ENCODE measurements at places on chromosomes 5 and 9.

DNA sequence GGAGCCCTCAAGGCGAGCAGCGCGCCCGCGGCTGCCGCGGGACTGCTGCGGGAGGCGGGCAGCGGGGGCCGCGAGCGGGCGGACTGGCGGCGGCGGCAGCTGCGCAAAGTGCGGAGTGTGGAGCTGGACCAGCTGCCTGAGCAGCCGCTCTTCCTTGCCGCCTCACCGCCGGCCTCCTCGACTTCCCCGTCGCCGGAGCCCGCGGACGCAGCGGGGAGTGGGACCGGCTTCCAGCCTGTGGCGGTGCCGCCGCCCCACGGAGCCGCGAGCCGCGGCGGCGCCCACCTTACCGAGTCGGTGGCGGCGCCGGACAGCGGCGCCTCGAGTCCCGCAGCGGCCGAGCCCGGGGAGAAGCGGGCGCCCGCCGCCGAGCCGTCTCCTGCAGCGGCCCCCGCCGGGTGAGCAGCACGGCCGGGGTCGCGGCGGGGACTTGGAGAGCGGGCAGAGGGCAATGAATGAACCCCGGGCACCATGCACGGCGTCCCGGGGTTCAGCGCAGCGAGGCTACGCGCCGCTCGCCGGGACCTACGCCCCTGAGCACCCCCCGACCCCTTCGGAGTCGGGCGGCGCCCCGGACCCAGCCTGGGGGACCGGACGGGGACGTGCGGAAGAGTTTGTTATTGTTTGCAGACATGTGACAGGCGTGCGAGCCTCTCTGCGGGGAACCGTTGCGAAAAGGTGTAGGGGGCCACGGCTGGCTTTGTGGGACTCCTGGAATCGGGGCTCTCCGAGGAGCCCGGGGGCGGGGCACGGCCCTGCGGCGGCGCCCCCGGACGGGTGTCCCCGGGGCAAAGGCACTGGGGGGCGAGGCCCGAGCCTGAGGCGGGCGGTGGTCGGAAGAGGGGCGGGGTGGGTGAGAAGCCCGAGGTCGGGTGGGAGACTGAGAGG is 553 bp downstream of the MAP3K1 start:
- DNase-seq = no peak

- no peak for DNase-seq
These were observed 488.5 kb downstream of the CTNND2 start for GRCh38 chr5:11415751-11416150.

DNA sequence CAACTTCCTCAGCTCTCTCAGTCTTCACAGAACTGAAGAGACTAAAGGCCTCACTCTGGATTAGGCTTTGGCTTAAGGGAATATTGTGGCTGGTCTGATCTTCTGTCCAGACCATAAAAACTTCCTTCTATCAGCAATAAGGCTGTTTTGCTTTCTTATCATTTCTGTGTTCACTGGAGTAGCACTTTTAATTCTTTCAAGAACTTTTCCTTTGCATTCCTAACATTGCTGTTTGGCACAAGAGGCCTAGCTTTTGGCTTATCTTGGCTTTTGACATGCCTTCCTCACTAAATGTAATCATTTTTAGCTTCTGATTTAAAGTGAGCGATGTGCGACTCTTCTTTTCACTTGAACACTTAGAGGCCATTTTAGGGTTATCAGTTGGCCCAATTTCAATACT is 88.7 kb upstream of the ACOT12 start:
- no peak for DNase-seq

DNA sequence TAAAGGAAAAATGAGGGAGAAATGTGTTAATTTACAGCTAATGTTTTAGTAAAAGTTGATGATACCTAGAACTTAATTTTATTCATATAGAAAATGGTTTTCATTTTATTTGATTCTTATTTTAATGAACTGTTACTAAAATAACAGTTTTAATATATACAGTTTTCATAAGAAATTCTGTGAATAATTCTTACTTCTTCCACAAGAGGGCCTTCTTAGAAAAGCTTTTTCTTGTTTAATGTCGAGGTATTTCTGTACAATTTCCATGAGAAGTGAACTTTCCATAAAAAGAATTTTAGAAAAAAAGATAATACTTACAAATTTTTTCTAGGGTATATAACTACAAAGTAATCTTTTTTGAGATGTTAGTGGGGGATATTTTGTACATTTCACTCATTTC is 73.9 kb downstream of the KLF9 start:
- peak; percentile 2 for DNase-seq

DNA sequence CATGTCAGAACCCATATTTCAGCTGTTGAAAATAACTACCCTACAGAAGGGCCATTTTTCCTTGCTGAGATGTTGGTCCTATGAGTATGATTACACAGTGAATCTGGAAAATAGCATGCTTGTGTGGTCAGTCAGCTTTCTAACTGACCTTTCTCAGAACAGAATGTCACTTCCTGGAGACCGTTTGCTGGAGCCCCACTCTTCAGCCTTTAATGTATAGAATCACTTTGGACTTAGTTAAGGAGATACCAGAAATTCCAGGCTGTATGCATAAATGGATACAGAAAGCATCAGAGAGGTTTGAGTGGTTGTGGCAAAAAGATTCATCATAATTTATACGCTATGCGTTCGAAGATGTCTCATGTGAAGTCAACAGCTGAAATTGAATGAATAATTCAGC is 488.1 kb downstream of the EBF1 start:
- DNase-seq = no peak

DNA sequence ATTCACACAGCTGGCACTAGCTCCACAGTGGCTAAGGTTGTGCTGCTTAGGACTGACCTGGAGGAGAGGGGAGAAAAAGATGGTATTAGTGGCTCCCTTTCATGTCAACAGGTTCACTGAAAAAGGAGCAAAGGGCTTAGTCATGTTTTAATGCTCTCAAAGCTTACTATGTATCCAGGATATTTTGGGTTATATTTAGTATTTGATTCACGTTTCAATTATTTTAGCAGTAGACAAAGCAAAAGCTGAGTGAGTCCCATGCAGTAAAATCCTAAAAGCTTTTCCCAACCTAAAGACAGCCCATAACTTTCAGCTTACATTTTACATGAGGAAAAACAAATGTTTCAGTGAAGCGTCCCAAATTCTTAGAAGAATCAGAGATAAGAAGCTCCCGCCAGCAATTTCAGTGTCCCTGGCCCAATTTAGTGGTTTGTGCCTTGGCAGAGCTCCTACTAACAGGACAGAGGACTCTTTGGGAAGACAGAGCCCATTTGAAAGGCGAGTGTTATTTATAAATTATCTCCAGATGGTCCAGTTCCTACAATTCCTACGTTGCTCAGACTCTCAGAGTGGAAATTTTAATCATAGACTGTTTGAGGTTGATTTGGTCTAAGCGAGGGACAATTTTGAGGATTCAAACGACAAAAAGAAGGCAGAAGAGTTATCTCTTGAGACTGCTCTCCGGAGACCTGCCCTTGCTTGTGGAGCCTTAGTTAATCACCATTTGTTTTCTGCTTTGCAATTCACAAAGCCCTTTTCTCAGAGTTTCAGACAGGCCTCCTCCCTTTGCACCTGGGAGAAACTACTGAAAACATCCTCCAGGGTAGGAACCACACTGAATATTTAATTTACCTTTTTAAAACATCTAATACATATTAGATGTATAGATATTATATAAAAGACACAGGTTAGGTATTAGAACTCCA is 225.0 kb upstream of the ANKRD55 start:
- DNase-seq = no peak

DNA sequence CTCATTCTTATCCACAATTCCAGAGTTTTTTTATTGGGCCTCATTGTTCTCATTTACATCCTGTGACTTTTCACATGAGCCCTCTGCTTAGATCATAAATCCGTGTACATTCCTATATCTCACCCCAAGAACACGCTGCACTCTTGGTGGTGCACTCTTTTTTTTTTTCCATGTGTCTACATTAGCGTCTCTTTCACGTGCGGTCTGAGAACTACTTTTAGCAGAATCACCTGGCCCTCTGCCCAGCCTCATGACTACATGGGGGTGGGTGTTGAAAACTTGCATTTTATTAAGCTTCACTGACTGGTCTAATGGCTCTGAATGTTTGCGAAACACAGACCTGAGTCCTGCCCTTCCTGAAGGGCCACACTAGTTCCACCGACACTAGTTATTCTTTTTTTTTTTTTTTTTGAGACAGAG is 18.6 kb downstream of the C9orf57 start:
- peak; percentile 82 for DNase-seq

- no peak for DNase-seq
These were observed 50.0 kb upstream of the RAI14 start for GRCh38 chr5:34606101-34606500.

- DNase-seq = peak; percentile 50
These were observed 1.2 kb downstream of the PRRT1B start for GRCh38 chr9:131546336-131547084.

GRCh38 chr9:17402309-17402708 is 176.6 kb upstream of the SH3GL2 start:
- DNase-seq = no peak

- no peak for DNase-seq
These were observed 33.0 kb upstream of the WHRN start for GRCh38 chr9:114538241-114538640.

- DNase-seq = no peak
These were observed 35.0 kb downstream of the TEX10 start for GRCh38 chr9:100317706-100318105.

- no peak for DNase-seq
These were observed 26.0 kb downstream of the GPBP1 start for GRCh38 chr5:57199866-57200265.

DNA sequence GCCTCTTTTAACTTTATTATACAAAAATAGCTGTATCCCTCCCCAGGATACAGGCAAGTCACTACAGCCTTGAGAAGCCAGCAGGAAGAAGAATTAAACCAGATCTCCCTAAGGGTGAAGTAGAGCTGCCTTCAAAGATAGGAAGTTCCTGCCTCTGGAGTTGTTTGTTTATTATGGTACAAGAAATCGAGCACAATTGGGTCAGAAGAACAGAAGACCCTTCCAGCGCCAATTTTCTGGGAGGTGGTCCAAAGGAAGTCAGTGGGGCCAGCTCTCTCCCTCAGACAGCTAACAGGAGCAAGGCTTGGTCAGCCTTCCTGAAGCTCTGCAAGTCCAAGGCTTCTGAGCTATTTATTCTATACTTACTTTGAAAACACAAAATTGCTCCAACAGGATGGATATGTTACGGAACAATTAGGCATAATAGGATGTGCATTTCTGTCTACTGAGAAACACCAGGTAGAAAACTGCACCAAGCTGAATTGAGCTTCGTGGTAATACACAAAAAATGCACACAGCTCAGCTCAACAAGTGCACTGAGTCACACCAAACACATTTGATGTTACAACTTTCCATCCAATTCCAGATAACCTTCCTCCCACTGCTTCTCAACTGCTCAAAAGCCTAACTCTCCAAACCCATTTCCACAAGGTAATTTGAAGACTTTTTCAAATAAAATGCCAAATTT is 16.0 kb downstream of the SERINC5 start:
- DNase-seq = no peak

GRCh38 chr9:33239921-33240320 is at the start of gene SPINK4:
TSS of gene SPINK4 (plus strand) at chr9:33240167. CDS start at chr9:33240209, 42 bp downstream.
- no peak for DNase-seq

DNA sequence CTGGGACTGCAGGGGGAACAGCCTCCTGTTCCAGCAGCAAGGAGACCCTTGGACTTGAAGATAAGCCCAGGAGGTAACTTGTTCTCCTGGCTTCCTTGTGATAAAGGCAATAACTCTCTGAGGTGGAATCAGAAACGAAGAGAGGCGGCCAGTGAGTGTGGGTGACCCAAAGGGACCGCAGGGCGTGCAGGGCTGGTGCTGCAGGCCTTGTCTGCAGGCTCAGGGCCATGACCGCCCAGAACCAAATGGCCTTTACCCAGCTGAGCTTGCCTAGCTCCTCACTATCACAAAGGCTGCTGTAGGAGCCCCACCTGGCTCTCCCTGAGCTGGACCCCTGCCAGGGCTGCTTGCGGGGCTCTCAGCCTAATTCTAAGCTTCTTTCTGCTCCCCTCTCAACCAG is 72.5 kb downstream of the NDFIP1 start:
- DNase-seq = peak; percentile 12

GRCh38 chr5:87400305-87400899 is 12.3 kb downstream of the CCNH start:
- DNase-seq = peak; percentile 37

- no peak for DNase-seq
These were observed 405.7 kb upstream of the IRX2 start for GRCh38 chr5:3157214-3157613.

DNA sequence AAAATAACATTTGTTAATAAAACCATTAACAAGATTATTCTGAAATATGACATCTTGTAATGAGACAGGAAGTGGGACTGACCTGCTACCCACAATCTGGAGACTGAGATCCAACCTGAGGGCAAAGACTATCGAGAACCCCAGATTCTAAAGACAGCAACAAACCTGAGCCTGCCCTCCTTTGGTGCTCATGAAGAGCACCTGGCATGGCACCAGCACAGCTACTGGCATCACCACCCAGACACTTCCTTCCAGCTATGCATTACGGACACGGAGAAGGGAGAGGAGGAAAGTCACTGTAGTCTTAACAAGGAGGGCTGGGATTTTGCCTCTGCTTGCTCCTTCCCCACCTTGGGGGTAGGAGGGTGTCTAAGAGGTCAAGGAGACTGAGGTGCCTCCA is 105.5 kb downstream of the AUH start:
- no peak for DNase-seq

GRCh38 chr9:132877824-132878694 is at the start of gene AK8:
TSS of gene AK8 (minus strand) at chr9:132878284. CDS start at chr9:132878255, 29 bp downstream.
- peak; percentile 53 for DNase-seq

GRCh38 chr5:1855596-1855995 is 27.1 kb downstream of the IRX4 start:
- no peak for DNase-seq

- no peak for DNase-seq
These were observed 38.9 kb downstream of the LYRM7 start for GRCh38 chr5:131209506-131210150.

- DNase-seq = no peak
These were observed 30.0 kb upstream of the FOXB2 start for GRCh38 chr9:76989501-76989900.

DNA sequence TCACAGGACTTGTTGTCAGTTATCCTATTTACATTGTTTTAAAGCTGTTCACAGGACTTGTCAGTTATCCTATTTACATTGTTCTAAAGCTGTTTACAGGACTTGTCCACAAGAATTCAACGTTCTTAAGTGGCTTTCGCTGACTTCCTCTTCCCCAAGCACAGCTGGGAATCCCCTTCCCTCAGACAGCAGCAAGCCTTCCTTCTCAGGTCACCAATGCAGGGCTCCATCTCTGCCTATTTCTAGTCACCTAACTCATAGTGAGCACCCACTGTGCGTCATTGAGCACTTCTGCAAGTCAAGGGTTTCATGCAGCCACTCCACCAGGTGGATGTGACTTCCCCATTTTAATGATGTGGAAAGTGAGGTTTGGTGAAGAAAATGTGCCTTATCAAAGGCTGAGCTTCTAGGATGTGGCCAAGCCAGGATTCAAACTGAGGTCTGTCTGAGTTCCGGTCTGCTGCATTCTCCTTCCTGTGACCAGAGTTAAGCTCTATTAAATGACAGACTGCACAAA is 109.8 kb upstream of the ZNF462 start:
- DNase-seq = no peak

- no peak for DNase-seq
These were observed 32.8 kb upstream of the TNFAIP8 start for GRCh38 chr5:119322948-119323537.
